ENCODE measurements at places on chromosomes 12 and 14. TPM values are rescaled to one million over a fixed set of nuclear protein-coding genes. Genes with fewer than 3 reads are reported as not detected.

DNA sequence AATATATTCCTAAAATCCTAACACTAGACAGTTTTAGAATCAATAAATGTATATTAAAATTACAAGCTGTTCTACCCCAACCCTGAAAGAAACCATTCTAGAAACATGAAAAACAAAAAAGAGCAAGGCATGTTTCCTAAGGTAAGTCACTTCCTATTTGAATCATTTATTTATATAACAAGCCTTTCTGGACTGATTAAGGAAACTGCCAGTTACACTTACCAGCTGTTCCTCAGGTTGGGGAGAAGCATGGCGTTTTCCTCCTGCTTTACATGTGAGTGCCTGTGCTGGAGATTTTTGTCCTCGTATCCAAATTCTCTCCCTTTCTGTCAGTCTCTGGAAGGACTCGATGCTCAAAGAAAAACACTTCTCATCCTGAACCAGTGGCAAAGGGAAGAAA lies 183.3 kb downstream of the EFCAB11 start:
- DNase-seq, result peak; percentile 47

DNA sequence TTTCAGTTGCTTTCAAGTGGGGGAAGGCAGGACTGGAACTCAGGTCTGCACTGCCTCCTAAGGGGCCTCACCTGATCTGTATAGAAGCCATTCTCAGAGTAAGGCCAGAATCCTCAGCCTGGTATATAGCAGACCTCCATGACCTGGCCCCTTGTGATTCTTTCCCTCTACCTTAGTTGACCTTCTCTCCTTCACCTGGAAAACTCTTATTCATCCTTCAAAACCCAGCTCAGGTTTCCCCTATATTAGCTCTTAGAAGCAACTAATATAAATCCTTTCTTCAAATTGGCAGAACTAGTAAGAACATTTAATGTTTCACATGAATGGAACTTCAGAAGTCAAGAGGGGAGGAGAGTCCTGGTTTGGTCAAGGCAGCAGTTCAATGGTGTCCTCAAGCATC lies 26.0 kb upstream of the WSCD2 start:
- no peak for DNase-seq

DNA sequence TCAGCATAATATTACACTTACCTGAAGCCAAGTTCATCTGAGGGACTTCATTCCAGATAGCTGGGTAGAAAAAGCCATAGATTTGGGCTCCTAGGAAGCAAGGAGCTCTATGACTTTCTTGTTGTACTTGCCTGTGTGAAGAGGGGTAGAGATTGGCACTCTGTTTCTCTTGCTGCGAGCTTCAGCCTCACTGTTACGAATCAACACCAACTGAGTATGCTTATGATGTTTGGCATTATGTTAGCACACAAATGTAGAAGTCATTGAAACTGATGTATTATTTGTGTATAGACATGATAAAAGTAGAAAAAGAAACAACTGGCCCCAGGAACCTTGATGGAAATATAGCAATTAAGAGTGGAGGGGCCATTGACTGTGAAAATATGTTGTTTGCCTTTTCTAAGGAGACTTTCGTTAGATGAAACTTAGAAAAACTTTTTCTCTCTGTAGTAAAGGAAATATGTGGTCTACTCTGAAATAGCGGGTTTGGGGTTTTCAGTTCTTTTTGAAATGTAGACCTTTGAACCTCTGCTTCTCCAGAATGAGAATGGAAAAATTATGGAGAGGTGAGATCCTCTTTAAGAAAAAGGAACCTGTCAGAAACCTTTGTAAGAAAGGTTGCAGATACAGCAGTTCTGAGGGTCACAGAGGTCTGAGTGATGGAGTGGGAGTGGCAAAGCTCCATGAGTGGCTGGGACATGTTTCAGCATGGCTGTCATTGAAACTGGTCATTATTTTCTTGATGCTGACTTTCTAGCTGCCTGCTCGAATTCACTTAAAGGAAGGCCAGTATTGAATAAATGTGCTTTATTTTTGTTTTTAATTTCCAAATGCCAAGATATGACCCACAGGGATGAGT lies 159.9 kb downstream of the GCH1 start:
- DNase-seq, result no peak

GRCh38 chr14:68193970-68194681 lies 374.5 kb downstream of the RAD51B start:
- DNase-seq, result no peak

BCL11B gene
- not detected for total RNA-seq
